Dorsolateral prefrontal cortex (tissue), 122 donors: ENCODE measurements at places on chromosomes 7 and 10. TPM values are rescaled to one million over a fixed set of nuclear protein-coding genes. Genes with fewer than 3 reads are reported as not detected.

- no peak for DNase-seq
Measured at GRCh38 chr7:46421441-46422230, 500.6 kb upstream of the IGFBP3 start.

DNA sequence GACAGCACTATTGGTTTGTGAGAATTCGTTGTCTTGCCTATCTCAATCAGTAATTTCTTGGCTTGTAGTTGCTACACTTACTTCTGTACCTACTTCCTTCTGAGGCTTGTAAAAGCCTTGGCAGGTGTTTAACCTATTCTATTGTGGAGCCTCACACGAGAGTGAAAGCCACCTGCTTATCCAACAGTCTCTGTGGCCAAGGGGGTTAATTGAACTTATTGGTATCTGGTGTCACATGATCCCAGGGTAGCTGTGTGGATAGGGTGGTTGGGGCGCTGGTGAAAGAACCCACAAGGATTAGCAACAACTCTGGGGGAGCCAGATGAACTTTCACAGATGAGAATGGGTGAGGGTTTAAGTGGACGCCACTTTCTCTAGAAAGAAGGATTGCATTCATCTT, 13.9 kb upstream of the ATP6V0E2 start:
- DNase-seq = no peak

DNA sequence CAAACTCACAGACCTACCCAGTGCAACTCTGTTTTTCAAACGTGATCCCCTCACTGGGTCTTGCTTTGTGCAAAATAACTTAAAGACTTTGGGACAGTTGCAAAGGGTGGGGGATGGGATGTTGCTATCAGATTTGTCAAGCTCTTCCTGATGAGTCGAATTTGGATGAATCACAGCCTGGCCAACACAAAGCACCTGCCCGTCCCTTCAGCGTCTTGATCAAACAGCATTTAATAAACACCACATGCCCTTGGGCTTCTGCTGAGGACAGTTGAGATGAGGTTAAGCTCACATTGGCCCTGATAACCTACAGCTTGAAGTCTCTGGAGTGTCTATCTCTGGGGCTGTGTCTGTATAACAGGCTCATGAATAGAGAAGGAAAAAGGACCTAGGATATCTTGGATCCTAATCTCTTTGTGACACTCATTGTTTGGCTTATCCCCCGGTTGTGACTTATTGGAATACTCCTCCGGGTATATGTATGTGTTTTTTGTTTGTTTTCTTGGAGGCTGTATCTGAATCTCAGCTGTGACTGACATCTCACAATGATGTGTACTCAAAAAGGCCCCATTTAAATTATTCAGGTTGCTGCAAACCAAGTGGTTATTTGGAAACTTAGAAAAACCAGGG, 132.6 kb upstream of the NAMPT start:
- no peak for DNase-seq

GRCh38 chr10:49287689-49288340, 11.2 kb upstream of the C10orf71 start:
- DNase-seq = no peak

DNA sequence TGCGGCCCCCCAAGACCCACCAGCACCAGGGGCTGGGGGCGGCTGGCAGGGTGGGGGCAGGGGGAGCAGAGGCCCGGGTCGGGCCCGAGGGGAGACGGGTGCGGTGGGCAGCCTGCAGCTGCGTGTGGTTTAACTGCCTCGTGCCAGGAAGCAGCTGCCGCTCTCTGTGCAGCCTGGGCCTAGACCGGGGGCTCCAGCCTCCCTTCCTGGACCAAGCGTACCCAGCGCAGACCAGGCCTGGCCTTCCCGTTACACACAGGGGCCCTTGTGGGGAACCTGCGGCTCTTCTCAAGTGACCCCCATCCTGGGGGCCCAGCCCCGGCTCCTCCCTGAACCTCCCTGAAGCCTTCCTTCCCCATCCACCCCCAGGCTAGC, 6.6 kb upstream of the INTS1 start:
- no peak for DNase-seq

DNA sequence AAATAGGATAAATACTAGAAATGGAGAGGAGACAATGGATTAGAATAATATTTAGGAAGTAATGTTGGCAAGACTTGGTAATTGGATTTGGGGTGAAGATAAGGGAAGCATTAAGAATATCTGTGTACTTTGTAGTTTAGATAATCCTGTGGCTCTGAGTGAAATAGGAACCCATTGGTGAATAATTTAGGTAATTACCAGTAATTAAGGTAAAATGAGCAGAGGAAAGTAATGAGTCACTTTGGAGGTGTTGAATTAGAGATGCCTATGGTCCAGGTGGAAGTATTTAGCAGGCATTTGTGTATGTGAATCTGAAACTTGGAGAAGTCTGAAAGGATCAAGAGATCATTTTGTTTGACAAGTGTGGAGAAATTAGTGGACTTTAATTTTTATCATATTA, 5.7 kb downstream of the C1GALT1 start:
- no peak for DNase-seq

MSMB gene
- total RNA-seq = not detected

ARPC1A gene
- 136 TPM for total RNA-seq
